Kidney epithelial cell (primary cell): ENCODE measurements at places on chromosomes 7 and 10.

GRCh38 chr7:155198196-155198892 is 99.3 kb upstream of the INSIG1 start:
- no peak for DNase-seq

GRCh38 chr7:123727071-123727837 is 21.5 kb downstream of the WASL start:
- DNase-seq, result peak; percentile 32

GRCh38 chr7:105745681-105746330 is 130.6 kb downstream of the ATXN7L1 start:
- no peak for DNase-seq

DNA sequence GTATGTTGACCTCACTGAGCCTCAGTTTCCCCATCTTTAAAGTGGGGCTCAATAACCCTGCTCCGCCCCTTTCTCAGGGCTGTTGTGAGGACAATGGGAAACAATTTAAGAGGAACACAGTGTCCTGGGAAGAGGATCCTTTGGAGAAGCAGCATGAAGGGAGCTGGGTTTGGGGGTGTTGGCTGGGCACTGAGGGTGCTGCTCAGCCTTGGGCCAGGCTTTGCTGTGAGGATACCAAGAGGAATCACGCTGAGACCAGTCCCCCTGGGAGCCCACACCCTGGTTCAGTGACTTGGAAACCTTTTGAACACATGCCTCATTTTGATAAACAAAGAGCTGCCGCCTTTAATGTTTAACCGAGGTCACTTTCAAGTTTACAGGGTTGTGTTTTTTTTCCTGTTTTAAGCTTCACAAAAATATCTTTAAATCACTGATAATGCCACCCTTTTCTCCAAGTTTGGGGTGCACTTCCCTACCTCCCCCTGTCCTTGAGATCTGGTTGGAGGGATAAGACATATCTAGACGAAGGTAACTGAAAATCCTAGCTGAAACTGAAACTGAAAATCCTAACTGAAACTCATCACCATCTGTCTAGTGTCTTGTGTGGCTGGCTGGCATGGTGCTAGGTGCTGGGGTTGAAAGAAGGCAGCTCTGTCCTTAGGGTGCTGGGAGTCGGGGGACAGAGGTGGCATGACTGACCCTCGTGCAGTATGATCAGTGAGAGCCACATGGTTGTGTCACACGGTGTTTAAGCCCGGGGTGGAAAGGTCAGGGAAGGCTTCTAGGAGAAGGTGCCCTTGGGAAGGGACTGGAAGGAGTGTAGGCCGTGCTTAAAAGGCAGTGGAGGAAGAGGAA is 27.7 kb downstream of the ZNF775 start:
- no peak for DNase-seq

DNA sequence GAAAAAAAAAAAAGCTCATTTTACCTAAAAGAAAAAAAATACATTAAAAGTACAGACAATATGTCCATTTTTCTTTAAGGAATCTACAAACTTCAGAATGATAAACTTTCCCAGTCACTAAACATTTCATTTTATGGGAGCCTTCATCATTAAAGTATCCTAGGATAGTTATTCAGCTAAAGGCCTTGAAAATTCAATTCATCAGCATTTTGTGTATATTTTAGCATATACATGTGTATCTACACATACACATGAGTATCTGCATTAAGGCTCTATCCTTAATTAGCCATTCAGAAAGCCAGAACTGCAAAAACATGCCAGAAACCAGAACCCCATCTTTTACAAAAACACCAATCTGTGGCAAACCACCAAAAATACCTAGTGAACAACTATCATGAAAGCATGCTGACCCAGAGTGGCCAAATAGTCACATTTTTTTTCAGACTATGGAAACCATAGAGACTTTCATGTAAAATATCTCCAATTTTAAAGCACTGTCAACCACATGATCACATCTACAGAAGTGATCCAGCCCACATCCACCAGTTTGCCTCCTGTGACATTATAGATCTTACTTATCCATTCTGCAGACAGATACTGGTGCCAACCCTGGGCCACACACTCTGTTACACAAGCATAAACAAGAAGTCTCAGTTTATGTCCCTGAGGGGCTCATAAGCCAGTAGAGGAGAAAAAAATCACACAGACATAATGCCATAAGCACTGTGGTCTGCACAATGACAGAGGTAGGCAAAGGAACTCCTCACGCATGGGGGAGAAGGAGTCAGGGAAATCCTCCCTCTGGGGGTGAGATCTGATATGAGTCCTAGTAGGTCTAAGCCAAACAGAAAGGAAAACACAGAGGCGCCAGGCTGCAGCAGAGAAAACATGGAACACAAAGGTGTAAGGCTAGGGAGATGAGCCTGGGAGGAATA is 79.2 kb downstream of the SRPK2 start:
- DNase-seq, result no peak

DNA sequence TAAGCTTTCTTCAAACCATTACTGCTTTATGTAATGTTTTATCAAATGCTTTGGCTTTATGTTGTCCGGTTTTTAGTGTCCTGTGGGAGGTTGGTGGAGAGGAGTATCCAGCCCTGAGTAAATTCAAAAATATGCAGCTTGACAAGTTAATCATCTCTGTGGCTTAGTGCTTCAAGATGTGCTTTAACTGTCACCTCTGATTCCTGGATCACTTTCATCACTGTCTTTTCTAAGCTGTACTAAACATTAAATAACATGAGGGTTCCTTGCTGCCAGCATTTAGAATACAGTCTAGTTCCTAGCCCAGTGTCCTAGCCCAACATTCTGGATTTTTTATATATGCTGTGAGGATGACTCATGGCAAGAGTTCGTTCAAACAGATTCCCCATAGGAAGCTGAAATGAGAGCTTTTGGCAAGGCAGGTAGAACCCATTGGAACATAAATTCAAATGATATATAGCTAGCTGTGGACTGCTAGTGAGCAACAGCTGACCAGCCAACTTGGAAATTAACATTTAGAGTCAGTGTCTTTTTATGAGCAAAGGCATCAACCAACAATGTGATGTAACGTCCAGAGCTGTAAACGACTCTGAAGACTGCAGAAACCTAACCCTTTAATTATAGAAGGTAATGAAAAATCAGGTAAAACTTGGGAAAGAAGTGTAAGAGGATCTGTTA is 80.6 kb upstream of the OIT3 start:
- peak; percentile 31 for DNase-seq

- DNase-seq, result no peak
These were observed 161.9 kb downstream of the CELF2 start for GRCh38 chr10:11179516-11180105.

DNA sequence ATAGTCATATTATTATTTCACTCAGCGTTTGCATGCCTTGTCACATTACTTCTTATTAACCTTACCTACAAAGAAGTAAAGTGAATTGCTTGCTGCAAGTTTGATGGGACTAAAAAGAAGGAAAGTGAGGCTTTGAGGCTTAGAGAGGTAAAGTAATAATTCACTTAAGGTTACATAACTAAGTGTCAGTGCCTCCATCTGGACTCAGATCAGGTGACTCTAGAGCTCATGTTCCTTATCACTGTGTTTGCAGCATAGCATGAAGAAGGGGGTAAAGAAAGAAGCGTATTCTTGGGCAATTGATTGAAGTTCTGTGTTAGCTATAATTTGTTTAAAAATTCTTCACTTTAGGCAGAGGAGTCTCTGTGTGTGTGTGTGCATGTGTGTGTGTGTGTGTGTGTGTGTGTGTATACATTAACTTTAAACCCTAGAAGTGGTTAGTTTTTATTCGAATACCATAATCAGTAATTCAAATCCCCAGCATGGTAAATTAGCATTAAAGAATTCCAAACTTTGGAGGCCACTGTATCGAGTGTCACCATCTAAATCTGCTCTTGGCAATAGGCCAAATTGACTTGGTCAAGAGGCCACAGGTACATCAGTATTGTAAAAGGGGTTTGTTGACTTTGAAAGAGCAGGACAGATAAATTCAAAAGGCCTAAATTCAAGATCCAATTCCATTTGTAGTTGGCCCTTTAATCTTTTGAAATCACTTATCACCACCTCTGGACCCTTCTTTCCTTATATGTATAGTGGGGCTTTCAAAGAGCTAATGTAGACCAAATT is 2.2 kb upstream of the PON3 start:
- no peak for DNase-seq

DNA sequence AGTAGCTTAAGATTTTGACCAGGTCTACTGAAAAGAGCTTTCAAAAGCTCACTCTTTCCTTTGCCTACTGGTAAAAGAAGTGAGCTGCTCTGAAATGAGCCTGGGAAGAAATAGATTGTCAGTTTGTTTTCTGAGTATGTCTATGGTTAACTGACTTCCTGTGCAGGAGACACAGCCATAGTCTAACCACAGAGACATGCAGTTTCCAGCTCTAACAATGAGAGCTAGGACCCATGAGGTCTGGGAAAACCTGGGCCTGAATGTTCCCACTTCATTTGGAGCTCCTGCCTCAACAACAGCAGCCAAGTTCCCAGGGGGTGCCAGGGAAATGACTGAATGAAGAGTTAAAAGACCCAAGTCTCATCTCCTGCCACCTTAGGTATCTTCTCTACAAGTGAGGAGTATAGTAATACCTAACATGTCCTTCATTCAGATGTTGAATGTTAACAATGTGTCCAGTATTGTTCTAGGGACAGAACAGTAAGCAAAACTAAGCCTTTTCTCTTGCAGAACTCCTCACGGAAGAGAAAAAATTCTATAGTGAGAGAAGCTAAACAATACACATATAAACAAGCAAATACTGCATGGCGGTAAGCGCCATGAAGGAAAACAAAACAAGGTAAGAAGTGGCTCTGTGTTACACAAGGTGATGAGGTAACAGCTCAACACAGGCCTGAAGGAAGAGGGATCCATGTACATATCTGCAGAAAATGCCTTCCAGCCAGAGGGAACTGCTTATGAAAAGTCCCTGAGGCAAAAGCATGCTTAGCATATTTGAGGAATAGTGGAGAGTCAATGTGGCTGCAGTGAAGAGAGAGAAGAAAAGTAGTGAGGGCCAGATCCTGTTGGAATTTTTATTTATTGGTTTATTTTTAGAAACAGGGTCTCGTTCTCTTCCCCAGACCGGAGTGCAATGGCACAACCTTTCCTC is 26.4 kb upstream of the ANKRD1 start:
- DNase-seq, result no peak

DNA sequence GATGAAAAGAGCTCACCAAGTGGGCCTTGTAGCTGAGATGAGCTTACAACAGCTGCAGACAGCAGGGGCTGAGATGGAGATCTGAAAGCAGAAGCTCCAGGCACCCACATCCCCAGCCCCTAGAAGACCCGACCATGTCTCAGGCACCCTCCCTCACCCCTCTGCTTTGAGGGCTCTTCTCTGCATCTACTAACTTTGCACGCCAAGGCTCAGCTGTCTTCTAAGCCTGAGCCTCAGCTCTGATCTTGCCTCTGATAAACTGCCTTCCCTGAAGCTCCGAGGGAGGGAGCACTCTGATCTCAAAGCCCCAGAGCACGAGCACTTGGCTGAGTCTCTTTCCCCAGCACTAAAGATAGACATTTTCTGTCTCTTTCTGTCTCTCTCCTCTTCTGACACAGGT is 42.0 kb downstream of the ANXA8 start:
- no peak for DNase-seq

DNA sequence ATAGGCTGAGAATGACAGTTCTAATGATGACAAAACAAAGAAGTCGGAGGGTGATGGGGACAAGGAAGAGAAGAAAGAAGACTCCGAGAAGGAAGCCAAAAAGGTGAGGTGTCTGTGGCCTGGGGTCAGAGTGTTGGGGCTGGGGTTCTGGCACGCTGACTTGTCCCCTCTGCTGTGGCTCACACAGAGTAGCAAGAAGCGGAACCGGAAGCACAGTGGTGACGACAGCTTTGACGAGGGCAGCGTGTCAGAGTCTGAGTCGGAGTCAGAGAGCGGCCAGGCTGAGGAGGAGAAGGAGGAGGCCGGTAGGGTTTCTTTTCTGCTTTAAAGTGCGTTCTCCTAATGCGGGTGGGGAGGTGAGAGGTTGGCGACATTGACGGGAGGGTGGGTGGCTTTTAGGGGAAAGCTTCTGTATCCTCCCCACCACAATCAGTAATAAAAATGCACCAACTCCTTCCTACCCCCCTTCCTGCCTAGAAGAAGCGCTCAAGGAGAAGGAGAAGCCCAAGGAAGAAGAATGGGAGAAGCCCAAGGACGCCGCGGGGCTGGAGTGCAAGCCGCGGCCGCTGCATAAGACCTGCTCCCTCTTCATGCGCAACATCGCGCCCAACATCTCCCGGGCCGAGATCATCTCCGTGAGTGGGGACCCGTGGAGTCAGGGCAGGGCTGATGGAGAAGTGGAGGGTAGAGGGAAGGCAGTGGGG is 4.6 kb downstream of the UFSP1 start:
- DNase-seq, result no peak

GRCh38 chr10:113540845-113541548 is 11.9 kb upstream of the HABP2 start:
- DNase-seq, result no peak

- no peak for DNase-seq
These were observed 53.0 kb upstream of the OPALIN start for GRCh38 chr10:96411716-96412320.

DNA sequence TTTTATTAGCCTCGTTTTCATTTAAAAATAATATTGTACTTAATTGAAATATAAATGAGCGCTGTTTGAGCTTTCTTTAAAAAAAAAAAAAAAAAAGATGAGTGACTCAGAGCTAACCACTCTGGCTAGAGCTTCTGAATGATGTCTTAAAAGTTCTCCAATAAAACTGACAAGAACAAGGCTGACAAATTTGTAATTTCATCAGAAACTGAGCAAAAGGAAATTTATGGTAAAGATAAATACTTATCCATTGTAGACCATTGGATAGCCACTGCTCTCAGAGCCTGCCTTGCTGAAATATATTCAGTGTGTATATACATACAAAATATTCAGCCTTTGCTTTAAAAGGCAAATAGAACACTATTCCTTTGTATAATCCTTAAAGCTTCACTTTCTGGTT is 91.2 kb upstream of the OIT3 start:
- no peak for DNase-seq

DNA sequence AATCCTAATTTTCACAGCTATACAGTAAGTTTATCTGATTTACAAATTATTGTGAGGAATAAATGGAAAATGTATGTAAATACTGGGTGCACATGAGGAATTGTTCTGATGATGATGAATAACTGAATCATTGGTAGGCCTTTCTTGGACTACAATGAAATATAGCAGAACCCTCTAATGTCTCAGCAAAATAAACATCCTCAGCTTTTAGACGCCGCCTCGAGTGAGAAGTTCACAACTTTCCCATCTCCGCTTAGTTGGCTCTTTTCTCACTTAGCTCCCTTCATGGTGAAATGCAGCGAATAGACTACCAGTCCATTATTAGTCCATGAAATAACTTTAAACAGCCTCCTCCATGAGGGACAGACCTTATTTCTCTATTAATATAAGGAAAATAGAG is 182.3 kb downstream of the BICC1 start:
- DNase-seq, result no peak
